ENCODE measurements at places on chromosomes 12 and 14.
A peak's percentile ranks its signal among the peaks of the same experiment; 100 is the strongest.

- no peak for DNase-seq
Measured at GRCh38 chr12:52907092-52907810, 2.4 kb upstream of the KRT8 start.

DNA sequence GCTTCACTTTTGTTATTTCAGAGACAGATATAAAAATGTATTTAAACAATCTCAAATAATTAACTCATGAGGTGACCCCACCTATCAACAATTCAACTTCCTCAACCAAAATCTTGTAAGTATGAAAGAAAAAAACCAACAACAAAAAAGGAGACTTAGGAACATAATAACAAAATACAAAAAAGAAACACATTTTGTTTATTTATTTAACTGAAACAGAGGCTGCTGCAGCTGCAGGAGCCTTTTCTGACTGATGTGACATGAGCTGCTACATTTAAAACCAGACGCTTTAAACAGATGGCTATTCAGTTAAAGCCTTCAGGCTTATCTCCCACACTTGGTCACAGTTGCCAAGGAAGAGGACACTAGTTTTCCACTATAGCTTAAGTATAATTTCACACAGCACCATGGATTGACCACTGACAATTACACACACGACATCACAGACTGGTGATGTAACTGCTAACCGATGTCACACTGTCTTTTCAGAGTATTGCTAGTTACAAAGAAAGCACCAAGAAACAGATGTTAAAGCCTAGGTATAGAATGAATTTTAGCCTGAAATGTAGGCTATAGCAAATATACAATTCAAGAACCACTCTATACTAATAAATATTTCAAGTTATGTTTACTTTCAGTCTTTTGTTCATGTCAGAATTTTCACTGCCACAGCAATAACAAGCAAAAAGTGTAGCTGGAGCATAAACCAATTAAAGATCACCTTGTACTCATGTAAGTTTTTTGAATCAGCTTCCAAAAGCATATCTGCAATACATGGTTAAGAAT lies 113.0 kb downstream of the MED13L start:
- no peak for DNase-seq

DNA sequence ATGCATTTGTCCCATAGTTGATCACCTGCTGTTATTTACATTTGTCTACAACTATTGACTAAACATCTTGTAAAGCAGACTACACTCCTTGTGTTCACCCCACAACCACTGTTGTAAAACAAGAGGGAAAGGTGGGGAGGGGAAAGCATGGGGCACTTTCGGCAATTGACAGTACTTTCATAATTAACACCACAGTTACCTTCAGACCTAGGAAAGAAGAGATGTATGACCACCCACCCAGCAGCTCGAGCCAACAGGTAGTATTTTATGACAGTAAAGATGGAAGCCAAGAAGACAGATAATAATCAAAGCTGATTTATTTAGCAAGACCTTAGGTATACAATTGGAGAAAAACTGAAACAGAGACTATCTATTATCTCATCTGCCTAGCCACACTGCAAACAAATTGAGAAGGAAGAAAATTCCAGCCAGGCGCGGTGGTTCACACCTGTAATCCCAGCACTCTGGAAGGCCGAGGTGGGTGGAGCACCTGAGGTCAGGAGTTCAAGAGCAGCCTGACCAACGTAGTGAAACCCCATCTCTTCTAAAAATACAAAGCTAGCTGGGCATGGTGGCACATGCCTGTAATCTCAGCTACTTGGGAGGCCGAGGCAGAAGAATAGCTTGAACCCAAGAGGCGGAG lies 11.2 kb downstream of the HECTD4 start:
- DNase-seq, result no peak

GRCh38 chr14:60862283-60862682 lies 118.6 kb downstream of the TRMT5 start:
- peak; percentile 60 for DNase-seq

DNA sequence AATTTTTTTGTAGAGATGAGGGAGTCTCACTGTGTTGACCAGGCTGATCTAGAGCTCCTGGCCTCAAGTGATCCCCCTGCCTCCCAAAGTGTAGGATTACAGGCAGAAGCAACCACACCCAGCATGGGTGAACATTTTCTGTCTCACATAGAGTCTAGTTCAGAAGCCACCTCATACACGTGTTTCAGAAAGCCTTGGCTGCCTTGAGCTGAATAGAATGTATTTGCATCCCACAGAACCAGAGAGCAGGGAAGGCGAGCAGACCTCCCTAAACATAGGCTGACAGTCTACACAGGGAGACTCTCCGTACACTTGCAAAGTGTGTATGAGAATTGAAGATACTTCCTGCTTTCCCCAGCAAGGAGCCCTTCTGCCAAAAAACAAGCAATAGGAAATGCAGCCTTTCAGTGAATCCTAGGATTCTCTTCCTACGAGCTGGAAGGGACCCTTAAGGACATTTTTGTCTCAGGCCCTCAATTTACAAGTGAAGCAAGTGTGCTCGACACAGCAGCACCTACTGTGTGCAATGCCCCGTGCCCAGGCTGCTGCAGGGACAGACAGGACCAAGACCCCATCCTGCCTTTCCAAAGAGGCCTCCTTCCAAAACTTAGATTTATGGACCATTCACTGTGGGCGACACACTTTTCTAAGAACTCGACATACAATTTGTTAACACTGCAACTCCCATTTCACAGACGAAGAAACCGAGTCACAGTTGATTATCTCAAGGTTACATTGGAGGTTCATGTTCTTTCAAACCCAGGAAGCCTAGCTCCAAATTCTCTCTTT lies 11.2 kb downstream of the NUAK1 start:
- no peak for DNase-seq

DNA sequence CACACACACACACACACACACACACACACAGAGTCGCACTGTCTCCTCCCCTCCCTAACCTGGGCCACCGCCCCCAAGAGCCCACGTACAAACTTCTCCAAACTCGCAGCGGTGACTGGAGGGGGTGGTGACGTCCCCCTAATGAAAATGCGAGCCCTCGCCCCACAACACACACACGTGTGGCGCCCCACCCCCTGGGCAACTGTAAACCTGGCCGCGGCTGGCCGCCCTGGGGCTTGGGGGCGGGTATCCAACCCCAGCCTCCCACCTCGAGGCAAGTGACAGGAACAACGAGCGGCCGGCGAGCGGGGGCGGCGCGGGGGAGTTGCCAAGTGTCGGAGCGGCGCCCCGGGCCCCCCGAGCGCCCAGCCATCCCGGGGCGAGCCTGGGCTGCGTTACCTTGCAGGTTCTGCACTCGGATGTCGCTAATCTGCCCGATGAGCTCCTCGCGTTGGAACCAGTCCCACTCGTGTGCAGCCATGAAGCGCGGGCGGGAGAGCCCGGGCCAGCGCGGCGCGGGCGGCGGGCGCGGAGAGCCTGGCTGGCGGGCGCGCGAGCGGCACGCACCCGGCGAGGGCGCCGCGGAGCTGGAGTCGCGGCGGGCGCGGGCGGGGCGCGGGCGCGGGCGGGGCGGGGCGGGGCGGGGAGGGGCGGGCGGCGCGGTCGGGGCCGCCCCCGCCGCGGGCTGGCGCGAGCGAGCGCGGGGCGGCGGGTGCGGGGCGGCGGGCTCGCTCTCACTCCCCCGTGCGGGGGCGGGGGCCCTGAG lies at the start of gene CLMN:
CLMN (minus strand) TSS at position 597 of the 766 bp plus-strand sequence; CDS start at position 481, 116 bp downstream.
- DNase-seq, result no peak

- no peak for DNase-seq
Measured at GRCh38 chr12:42638011-42638410, 48.5 kb upstream of the PRICKLE1 start.

DNA sequence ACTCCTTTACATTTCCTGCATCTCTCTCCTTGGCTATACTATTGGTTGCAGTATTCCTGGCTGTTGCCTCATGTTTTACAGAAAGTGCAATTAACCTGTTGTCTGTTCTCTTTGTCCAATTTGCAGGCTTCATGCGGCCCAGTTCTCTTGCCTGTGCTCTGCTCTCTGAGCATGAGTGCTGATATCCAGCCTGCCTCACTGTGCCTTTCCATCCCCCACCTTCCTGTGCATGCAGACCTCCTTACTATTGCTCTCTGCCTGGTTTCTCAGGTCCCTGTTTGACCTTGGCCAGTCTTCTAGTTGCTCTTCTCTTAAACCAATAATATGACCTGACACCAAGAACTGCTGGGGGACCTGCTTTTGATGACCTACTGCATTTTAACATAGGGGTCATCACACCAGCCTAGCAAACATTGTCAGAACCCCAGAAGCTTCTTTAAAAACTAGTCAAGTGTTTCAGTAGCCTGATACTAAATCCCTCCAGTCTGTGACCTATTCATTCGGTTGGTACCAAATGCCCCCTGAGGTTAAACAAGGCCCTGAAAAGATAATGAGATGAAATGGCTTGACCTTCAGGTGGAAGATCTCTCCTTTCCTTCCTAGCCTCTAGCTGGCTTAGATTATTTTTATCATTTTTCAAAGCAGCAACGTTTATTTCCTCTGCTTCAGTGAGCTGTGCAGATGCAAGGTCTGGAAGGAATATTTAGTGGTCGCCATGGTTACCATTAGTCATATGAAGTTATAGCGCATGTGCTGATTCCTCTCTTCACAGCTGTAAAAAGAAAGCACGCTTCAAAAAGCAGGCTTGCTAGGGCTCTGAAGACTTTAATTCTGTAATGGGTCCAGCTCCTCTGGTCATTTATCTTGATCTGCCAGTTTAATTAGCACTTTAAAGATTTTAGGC lies 216.5 kb downstream of the PHLDA1 start:
- DNase-seq, result peak; percentile 87

- no peak for DNase-seq
Measured at GRCh38 chr12:99810718-99811593, 163.4 kb downstream of the GARIN6 start.

DNA sequence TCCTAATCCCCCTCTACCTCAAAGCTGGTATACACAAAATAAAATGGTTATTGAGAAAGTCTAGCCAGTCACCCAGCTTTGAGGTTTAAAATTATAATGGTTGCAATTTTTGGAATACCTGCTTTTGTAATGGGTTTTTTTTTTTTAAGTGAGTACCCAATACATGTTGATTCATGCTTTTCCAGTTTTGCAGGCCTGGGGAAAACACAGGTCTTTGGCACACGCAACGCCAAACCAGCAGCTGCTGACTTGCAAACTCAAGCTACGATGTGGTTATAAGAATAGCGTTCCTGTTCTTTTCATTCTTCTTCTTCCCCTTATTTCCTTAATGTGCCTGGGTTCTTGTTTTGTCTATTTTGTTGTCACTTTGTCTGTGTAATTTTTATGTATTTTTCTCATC lies 233.0 kb downstream of the EGLN3 start:
- DNase-seq, result no peak

GRCh38 chr12:109310247-109311125 lies 1.4 kb upstream of the FOXN4 start:
- DNase-seq, result no peak

DNA sequence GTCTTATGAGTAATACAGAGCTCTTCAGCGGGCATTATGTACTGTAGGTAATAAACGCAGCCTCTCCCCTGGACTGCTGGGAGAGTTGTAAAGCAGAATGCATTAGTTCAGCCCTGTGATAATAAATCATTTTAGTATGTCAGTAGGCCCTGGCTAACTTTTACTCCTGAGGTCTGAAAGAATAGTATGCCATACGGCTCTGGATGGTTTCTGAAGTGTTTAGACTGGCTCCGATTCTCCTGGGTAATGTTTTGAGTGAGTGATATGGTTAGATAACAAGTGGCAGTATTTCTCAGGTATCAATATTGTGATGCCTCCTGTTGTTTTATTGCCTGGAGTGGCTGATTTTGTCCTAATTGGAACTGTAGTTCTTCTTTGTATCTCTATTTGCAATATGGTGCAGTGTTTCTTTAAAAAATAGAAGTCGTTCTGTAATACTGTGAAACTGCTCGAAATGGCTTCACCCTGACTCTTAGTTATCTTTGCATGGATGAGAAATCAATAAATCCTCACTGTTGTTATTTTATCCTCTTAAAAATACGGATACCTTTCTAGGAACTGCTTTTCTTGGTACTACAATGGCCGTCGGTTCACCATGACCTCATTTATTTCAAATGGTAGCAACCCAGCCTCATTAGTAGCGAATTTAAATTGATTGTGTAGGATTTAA lies 100.2 kb downstream of the PDZRN4 start:
- DNase-seq, result no peak

DNA sequence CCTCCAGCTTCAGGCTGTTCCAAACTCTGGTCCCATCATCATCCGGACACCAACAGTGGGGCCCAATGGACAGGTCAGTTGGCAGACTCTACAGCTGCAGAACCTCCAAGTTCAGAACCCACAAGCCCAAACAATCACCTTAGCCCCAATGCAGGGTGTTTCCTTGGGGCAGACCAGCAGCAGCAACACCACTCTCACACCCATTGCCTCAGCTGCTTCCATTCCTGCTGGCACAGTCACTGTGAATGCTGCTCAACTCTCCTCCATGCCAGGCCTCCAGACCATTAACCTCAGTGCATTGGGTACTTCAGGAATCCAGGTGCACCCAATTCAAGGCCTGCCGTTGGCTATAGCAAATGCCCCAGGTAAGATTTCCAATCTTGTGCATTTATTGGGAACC lies 3.3 kb downstream of the SP1 start:
- DNase-seq, result no peak

DNA sequence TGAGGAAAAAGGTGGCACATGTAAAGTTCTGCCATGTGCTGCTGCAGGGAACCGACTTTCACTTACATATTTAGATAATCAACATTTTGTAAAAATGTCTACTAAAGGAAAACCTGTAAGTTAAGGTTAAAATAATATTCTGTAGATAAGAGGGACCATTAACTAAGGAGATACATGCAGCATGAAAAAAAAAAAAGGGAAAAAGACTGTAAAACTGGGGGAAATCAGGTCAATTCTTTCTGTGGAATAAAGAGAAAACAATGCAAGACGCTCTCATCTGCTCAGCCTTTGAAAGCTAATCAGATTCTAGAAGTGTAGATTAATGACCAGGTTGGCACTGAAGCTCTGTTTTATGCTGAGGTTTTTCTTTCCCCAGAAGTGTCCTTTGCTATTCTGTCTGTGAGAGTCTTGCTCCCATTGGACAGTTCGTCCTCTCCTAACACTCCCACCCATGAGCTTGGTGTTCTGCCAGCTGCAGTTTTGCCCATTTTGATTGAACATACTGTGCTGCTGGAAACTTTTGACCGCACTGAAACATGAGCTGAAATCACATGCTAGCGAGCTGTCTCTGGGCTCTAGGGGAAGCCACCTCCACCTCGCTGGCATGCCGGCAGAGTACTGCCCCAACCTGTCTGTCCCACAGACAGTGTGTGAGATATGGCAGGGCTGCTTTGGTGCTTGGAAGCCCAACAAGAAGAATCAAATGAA lies 39.7 kb downstream of the PPTC7 start:
- DNase-seq, result peak; percentile 60
